Transverse colon (tissue), 4 donors: ENCODE measurements at places on chromosomes 12 and 14. TPM values are rescaled to one million over a fixed set of nuclear protein-coding genes. Genes with fewer than 3 reads are reported as not detected.

AKAP5 gene
- total RNA-seq = 1.1 TPM

DNA sequence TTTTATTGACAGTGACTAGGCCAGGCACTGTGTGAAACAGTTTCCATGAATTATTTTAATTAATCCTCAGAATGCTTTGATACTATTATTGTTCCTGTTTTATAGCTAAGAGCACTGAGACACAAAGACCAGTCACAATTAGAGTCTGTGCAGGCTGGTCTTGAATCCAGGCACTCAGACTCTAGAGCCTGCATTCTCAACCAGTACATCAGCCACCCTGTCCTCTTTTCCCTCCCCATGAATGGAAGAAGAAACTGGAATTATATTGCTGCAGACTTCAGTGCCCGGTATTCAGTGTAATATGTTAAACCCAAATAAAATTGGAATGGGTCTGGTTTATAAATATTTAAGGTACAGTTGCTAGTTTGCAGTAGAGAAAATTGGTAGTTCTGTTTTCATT, 303.0 kb upstream of the RGS6 start:
- no peak for DNase-seq

PTPN21 gene
- total RNA-seq = 29.5 TPM

DNA sequence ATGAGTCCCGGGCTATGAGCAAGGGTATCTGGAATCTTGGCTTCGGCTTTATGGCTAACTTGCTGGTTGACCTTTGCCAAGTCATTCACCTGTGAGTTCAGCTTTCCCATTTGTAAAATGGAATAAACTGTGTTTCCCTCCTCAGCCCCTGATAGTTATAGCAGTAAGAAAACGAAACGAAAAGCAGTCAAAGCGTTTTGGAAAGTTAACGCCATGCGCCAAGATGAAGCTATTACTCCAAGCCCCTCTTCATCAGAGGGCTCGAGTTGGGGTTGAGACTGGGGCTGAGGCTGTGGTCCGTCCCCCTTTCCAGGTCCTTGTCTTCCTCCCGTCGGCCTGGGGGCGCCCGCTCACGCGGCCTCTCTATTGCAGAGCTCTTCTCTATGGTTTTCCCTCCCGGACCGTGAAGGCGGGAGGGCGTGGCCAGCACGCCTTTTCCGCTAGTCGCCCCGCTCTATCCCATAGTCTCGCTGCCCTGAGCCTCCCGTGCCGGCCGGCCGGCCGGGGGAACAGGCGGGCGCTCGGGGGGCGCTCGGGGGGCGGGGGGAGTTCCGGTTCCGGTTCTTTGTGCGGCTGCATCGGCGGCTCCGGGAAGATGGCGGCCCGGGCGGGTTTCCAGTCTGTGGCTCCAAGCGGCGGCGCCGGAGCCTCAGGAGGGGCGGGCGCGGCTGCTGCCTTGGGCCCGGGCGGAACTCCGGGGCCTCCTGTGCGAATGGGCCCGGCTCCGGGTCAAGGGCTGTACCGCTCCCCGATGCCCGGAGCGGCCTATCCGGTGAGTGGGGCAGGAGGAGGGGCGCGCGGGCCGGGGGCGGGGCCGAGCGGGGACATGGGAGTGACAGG, at the start of gene SMARCD1:
Gene SMARCD1 (plus strand): TSS at position 568 of the 840 bp plus-strand sequence. CDS start 28 bp downstream, at position 596.
- DNase-seq = peak; percentile 92

- DNase-seq = peak; percentile 86
These were observed 33.5 kb upstream of the NXPH4 start for GRCh38 chr12:57182918-57183575.
